ENCODE measurements at places on chromosomes 5 and 9. TPM values are rescaled to one million over a fixed set of nuclear protein-coding genes. Genes with fewer than 3 reads are reported as not detected.
A peak's percentile ranks its signal among the peaks of the same experiment; 100 is the strongest.

The LRRC19 gene
- total RNA-seq, result not detected

The TRIM52 gene
- total RNA-seq, result 10.5 TPM

The PPP3R2 gene
- not detected for total RNA-seq

The S100Z gene
- total RNA-seq, result 0.81 TPM

The DNAH5 gene
- not detected for total RNA-seq

The ZNF454 gene
- not detected for total RNA-seq

The SLC34A1 gene
- total RNA-seq, result not detected

The ZDHHC21 gene
- 3.5 TPM for total RNA-seq

The RANBP3L gene
- total RNA-seq, result not detected

The GAPT gene
- not detected for total RNA-seq

The HRH2 gene
- 8.7 TPM for total RNA-seq

- no peaks in the 10 kb centered on the region for H3K36me3 ChIP-seq
- no peak overlapping the region for H3K27ac ChIP-seq
- no peaks in the 10 kb centered on the region for H3K27me3 ChIP-seq
These were observed 185.3 kb downstream of the FAM170A start for GRCh38 chr5:119814655-119815054.

DNA sequence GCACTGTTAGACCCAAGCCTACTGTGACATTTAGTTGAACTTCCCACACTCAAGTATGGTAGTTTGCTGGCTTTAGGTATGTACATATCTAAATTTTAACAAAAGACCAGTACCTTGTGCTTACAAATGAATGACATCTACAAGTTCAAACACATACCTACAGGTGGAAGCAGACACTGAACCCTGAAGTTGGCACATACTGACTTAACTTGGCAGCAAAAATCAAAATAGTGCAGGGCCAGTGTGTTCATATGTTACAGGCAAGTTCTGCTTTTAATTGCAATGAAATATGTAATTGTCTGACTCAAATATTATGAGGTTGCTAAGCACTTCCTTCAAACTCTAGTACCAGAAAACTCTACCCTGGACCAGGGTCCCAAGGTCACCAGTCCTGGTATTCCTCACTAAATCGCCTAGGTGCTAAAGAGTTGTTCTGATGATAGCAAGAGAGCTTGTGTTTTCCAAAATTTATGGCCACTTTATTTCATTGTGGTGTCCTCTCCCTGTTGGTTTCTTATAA, 77.4 kb downstream of the MEGF10 start:
- no peak for DNase-seq
- H3K27ac ChIP-seq, result no peak overlapping the region

- H3K27me3 ChIP-seq, result peaks cover 8% of the 10 kb centered on the region
- no peak overlapping the region for H3K4me3 ChIP-seq
- no peaks in the 10 kb centered on the region for H3K4me1 ChIP-seq
- no peak overlapping the region for H3K27ac ChIP-seq
- H3K36me3 ChIP-seq, result no peaks in the 10 kb centered on the region
These were observed 131.0 kb upstream of the CCNG1 start for GRCh38 chr5:163306421-163306820.

DNA sequence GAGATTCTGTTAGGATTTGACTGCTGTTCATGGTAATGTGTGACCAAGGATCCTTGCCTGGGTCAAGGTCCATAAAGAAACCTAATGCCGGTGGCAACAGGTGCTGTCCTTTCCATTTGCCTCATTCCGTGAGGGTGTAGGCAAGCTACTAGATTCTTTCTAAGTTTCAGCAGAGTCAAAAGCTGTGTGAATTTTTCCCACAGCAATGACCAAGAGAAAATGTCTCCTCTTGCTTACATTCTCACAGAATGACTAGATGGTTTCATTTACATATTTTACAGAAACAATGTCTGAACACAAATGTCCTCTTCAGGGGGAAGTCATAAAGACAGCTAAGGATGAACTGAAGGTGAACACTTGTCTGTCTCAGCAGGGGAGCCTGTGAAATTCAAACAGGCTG, 75.3 kb upstream of the SV2C start:
- no peaks in the 10 kb centered on the region for H3K4me1 ChIP-seq
- no peak overlapping the region for H3K4me3 ChIP-seq
- no peak overlapping the region for H3K27ac ChIP-seq
- no peak for DNase-seq

GRCh38 chr9:69446496-69446895, 121.5 kb downstream of the ENTREP1 start:
- no peaks in the 10 kb centered on the region for H3K27me3 ChIP-seq
- no peak overlapping the region for H3K4me3 ChIP-seq
- no peak for DNase-seq
- H3K27ac ChIP-seq, result no peak overlapping the region
- no peaks in the 10 kb centered on the region for H3K4me1 ChIP-seq

GRCh38 chr5:111887706-111888105, 130.7 kb upstream of the NREP start:
- no peak for DNase-seq
- no peaks in the 10 kb centered on the region for H3K36me3 ChIP-seq
- H3K27ac ChIP-seq, result no peak overlapping the region
- no peaks in the 10 kb centered on the region for H3K4me1 ChIP-seq
- no peaks in the 10 kb centered on the region for H3K27me3 ChIP-seq

GRCh38 chr5:17339841-17340240, 122.4 kb downstream of the BASP1 start:
- no peaks in the 10 kb centered on the region for H3K36me3 ChIP-seq
- no peaks in the 10 kb centered on the region for H3K4me1 ChIP-seq
- H3K27ac ChIP-seq, result no peak overlapping the region

- peaks cover 60% of the 10 kb centered on the region for H3K4me1 ChIP-seq
- H3K27me3 ChIP-seq, result no peaks in the 10 kb centered on the region
- peak overlapping the region; percentile 94 for H3K27ac ChIP-seq
- H3K4me3 ChIP-seq, result no peak overlapping the region
- H3K36me3 ChIP-seq, result peaks cover 39% of the 10 kb centered on the region
- DNase-seq, result no peak
These were observed 2.0 kb downstream of the EIF4EBP3 start for GRCh38 chr5:140549237-140550144.

DNA sequence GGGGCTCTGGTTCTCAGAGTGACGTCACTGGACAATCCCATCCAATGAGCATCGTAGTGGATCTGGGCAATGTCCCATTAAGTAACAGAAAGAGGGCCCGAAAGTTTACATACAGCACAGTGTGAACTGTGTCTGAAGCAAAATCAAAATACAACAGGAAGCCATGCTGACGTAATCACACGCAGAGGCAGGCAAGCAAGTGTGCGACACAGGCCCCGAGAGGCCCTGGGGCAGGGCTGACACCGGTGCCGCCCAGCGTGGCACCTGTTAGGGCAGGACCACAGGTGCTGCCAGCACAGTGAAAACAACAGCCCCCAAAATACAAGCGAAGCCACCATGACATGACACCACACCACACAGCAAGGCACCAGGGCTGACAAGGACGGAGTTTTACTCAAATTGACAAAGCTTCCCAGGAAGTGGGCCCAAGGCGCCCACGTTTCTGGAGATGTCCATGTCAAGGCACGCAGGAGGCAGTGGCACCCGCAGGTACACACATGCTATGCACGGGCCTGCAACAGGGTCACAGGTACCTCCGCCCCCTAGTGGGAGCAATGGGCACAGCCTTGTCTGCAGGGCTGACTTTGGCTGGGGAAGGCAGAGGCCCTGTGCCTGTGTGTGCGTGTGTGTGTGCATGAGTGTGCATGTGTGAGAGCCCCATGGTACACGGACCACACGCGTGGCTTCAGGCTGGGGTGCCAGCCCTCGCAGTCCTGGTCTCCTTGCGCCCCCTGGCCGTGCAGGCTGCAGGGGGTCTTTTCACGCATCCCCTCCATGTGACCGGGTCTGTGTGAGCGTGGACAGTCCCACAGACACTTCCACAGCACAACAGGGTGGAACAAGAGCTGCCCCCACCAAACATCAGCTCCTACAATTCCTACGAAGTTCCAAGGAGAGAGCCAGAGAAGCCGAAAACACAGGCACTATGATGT, 19.6 kb downstream of the QSOX2 start:
- no peak overlapping the region for H3K27ac ChIP-seq
- DNase-seq, result peak; percentile 76
- H3K4me1 ChIP-seq, result peaks cover 10% of the 10 kb centered on the region
- H3K36me3 ChIP-seq, result peaks cover 19% of the 10 kb centered on the region
- H3K4me3 ChIP-seq, result no peak overlapping the region

DNA sequence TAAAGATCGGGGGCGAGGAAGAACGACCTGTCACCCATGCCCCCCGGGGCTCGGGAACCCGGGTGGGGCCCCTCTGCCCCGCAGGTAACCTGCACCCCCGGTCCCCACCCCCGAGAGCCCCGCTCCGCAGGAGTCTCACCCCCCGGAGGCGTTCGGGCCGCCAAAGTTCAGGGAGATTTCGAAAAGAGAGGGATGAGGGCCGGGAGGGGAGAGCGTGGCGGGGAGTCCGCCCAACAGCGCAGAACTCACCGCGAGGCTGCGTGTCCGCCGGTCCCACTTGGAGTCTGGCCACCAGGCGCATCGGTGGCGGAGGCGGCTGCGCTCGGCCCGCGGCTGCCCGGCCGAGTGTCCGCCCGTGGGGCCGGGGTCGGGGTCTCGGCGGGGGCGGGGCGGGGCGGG, at the start of gene PHF19:
PHF19 (minus strand) TSS at position 347 of the 399 bp plus-strand sequence. CDS start 2,447 bp downstream, outside the sequence.
- H3K36me3 ChIP-seq, result peaks cover 60% of the 10 kb centered on the region
- H3K4me1 ChIP-seq, result peaks cover 78% of the 10 kb centered on the region
- H3K27me3 ChIP-seq, result no peaks in the 10 kb centered on the region
- peak within 1 kb of the TSS; percentile 98 for H3K27ac ChIP-seq
- H3K4me3 ChIP-seq, result peak within 1 kb of the TSS; percentile 87

DNA sequence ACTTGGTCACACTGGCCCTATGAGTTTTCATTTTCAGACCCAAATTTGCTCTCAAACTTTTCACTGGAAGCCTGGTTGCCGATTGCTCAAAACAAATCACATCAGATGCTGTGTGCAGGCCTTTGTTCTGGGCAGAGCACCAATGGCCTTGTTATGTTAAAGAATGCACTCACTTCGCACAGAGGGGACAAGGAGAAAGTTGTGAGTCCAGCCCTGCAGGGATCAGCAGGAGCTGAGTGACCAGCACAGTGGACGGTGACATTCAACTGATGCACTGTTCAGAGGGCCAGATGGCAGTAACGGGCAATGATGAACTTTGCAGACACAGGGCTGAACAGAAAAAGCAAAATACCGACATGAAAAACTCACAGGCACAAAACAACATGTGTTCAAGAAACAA, 86.1 kb downstream of the BARX1 start:
- H3K4me3 ChIP-seq, result no peak overlapping the region
- H3K4me1 ChIP-seq, result no peaks in the 10 kb centered on the region
- H3K27ac ChIP-seq, result no peak overlapping the region
- H3K36me3 ChIP-seq, result no peaks in the 10 kb centered on the region
- no peak for DNase-seq

GRCh38 chr9:92612292-92612691, 57.6 kb downstream of the IPPK start:
- H3K4me3 ChIP-seq, result no peak overlapping the region
- no peaks in the 10 kb centered on the region for H3K4me1 ChIP-seq
- H3K36me3 ChIP-seq, result peaks cover 7% of the 10 kb centered on the region
- H3K27ac ChIP-seq, result no peak overlapping the region
- DNase-seq, result no peak
- no peaks in the 10 kb centered on the region for H3K27me3 ChIP-seq

- H3K4me3 ChIP-seq, result no peak overlapping the region
- H3K27ac ChIP-seq, result no peak overlapping the region
- DNase-seq, result no peak
- H3K27me3 ChIP-seq, result no peaks in the 10 kb centered on the region
- H3K4me1 ChIP-seq, result no peaks in the 10 kb centered on the region
- H3K36me3 ChIP-seq, result peaks cover 7% of the 10 kb centered on the region
These were observed 10.9 kb upstream of the ZDHHC11 start for GRCh38 chr5:861442-862366.

DNA sequence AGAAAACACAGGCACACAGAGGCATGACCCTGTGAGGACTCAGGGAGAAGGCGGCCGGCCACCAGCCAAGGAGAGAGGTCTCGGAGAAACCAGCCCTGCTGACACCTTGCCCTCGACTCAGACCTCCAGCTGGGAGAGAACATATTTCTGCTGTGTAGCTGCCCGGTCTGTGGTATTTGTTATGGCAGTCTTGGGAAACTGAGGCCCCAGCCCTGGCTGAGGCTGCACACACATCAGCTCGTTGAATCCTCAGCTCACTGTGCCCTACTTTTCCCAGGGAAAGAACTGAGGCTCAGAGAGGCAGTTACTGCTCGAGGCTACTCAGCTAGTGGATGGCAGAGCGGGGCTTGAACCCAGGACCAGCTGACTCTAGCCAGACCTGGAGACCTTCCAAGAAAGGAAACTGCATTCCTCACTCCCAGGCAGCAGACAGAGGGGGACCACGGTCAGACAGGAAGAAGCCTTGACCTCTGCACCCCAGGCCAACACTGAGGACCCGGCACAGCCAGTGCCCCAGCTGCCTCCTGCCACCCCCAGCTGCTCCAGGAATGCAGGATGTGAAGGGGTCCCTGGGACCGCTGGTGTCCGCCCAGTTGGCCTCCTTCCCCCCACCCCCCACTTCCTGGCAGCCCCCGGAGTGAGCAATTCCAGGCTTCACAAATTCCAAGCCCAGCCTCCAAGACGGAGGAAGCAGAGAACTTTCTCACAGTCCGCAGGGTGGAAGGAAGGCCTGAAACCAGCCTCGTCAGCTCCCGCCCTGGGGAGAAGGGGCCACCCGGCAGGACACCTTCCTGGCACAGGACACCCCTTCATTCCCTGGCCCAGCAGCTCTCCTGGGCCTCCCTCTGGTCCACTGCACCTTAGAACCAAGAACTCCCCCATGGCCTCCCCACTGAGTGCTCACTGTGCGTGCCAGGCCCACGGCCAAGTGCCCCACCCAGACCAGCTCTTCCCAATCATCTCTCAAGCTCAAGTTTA, 69.9 kb downstream of the LRSAM1 start:
- no peak overlapping the region for H3K4me3 ChIP-seq
- H3K27ac ChIP-seq, result no peak overlapping the region
- peaks cover 13% of the 10 kb centered on the region for H3K36me3 ChIP-seq
- H3K4me1 ChIP-seq, result peaks cover 2% of the 10 kb centered on the region
- H3K27me3 ChIP-seq, result no peaks in the 10 kb centered on the region

GRCh38 chr5:54551292-54551691, 33.7 kb downstream of the SNX18 start:
- H3K4me1 ChIP-seq, result no peaks in the 10 kb centered on the region
- peaks cover 4% of the 10 kb centered on the region for H3K36me3 ChIP-seq
- no peak overlapping the region for H3K27ac ChIP-seq
- H3K4me3 ChIP-seq, result no peak overlapping the region

DNA sequence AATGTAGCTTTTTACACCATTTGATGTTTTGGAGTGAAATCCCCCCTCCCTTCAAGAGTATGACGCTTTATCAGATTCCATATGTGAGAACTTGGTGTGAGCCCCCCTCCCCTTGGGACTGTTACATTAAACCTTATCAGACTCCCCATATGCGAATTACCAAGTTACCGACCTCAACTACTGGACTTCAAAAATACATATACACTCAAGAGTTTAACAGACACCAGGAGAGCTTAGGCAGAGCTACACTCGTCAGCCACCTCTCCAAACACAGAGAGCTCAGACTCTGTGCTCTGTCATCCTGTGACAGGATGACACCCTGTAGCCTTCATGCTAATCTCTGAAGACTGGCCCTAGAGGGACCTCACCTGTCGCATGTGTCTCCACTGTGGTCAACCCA, 50.2 kb downstream of the FAM114A2 start:
- H3K4me1 ChIP-seq, result no peaks in the 10 kb centered on the region
- no peaks in the 10 kb centered on the region for H3K27me3 ChIP-seq
- H3K4me3 ChIP-seq, result no peak overlapping the region
- H3K36me3 ChIP-seq, result peaks cover 2% of the 10 kb centered on the region

GRCh38 chr5:142839711-142840346, 69.7 kb downstream of the ARHGAP26 start:
- H3K4me1 ChIP-seq, result peaks cover 10% of the 10 kb centered on the region
- no peak for DNase-seq
- H3K4me3 ChIP-seq, result no peak overlapping the region
- no peaks in the 10 kb centered on the region for H3K27me3 ChIP-seq
